ENCODE measurements at places on chromosomes 4 and X.

DNA sequence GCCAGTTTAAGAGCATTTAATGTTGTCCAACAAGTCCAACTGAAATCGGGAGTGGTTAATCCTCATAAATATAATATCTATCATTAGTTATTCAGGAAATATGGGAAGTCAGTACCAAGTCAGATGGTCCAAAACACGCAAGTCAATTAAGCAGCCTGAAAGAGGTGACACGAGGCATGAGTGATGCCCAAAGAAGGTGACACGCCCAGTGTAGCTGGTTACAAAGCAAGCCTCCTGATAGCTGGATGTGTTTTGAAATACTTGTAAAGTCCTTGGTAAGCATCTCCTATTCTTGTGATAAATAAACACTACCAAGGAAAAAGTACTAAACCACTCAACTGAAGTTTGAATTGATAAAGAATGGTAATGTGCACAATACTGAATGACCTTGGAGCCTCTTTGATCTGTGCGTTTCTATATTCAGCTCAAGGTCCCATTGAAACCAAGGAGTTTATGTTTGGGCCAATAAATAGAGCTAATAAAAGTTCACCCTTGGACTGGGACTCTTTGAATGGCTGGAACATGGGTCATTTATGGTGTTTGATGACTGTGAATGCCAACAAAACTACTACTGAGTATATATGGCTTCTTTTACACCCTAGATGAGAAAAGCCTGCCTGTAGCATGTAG, 93.2 kb upstream of the KLF3 start:
- DNase-seq = no peak

DNA sequence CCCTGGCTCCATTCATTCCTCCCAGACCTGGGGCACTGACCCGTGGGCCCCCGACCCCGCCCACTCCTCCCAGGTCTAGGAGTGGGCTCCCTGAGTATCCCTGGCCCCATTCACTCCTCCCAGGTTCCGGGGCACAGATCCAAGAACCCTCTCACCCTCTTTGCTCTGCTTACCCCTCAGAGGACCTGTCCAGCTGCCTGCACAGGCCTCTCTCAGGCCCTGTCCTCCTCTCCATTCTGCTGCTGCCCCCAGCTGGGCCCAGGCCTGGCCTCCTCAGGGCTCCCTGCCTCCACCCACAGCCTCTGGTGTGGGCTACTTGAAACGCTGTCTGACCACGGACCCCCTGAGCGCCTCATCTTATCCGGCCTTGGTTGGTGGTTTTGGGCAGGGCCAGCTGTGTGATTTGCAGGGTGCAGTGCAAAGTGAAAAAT, 217.7 kb upstream of the PSAPL1 start:
- DNase-seq = no peak

- no peak for DNase-seq
Measured at GRCh38 chrX:41468647-41469323, 21.6 kb downstream of the NYX start.

- no peak for DNase-seq
Measured at GRCh38 chrX:47608130-47608810, 11.4 kb downstream of the SYN1 start.

DNA sequence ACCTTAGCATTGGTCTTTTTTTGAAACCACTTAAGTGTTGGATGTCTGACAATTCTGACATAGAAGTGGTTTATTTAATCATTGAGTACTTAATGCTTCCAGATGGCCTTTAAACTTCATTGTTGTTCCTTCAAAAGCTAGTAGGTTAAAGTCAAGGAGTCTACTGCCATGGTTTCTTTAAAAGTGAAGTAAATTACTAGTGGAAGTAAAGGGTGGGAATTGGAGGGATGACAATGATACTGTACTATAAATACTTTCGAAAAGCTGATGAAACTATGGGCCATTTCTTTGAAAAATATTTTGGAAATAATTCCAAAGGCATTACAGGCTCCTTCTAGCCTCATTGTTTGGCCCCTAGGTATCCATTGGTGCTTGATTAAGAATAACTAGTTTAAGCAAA, 51.9 kb downstream of the ATP10D start:
- DNase-seq = no peak

DNA sequence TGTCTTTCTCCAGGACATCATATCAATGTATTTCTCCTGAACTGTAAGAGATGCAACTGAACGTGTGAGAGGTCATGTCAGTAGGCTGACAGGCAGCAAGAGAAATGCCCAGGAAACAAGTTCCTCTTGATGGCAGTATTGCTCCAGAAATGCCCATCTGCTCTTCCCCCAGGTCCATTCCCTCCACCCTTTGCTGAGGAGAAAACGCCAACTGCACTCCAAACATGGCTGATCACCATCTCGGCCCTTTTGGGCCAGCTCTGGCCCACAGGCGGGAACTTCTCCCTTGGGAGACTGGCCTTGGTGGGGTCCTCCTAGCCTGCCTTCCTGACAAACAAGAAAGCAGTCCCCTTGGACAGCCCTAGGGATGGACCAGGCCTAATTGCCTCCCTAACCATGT, 276.5 kb upstream of the AGTR2 start:
- peak; percentile 14 for DNase-seq

- no peak for DNase-seq
Measured at GRCh38 chrX:76893930-76894329, 466.4 kb downstream of the MAGEE1 start.

DNA sequence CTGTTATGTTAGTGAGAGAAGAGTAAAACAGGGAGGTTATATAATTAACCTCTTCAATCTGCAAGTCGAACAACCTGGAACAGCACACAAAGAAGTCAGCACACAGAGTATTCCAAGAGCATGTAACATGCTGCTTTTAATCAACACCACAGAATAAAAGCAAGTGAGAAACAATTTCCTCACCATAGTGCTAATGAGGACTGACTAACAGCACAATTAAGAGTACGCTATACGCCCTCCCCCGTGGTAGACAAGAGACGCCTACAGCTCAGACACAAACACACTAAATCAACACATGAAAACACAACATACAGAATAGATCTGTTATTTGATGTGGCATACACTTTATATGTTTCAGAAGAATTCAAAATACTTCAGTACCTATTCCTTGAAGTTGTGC, 103.0 kb downstream of the PPP3CA start:
- DNase-seq = no peak

- DNase-seq = peak; percentile 67
Measured at GRCh38 chrX:112270991-112271390, 188.4 kb upstream of the TRPC5 start.

GRCh38 chr4:104866809-104867208, 279.9 kb upstream of the TET2 start:
- no peak for DNase-seq

DNA sequence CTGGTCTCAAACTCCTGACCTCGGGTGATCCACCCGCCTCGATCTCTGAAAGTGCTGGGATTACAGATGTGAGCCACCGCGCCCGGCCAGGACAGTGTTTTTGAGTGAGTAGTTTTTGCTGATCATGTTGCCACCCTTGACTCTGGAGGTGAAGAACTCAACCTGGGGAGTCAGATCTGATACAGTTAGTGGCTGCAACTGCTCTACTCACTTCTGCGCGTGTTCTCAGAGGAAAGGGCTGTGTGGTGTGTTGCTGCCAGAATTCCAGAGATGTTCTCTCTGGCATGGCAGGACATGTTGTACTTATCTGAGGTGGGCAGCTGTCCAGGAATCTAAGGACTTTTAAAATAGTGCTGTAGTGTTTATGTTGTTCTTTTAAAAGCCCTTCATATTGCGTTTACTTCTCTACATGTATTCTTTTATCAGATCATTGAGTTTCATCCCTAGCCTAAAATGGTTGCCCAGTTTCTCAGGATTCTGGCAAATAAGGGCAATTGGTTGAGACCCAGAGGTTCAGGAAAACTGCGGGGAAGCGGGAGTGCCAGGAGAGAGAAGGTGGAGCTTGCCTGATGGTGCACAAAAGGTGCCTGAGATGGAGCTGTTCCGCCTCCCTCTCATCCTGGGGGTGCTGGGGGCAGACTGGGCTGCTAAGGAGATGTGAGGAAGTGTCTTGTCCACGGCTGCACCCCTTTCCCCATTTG, 97.7 kb downstream of the ARHGAP10 start:
- no peak for DNase-seq

- DNase-seq = no peak
Measured at GRCh38 chr4:1502976-1503375, 96.7 kb upstream of the NKX1-1 start.

DNA sequence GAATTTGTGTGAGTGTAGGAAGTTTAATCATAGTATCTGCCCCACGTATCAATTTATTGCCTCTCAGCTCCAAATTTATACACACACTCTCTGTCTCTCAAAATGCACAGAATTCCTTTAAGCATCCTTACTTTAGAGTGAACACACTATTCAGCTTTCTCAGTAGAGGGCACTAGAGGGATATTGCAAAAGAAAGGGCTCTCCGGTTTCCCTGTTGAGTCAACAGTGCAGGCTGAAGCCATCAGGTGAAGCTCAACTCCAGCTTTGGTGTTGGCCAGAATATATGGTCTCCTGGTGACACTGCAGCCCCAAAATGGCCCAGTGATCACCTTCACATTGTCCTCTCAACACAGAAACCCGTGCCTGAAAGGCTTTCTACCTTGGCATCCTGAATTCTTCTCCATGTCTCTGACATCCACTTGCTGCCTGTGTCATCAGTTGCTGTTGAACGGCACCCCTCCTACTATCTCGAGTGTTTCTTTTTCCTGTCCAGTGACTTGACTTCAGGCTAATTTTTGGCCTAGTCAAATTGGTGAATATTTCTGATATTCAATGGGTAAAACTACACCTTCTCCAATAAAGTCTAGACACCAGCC, 670.5 kb downstream of the GABRG1 start:
- DNase-seq = peak; percentile 72

GRCh38 chr4:65461781-65462180, 208.5 kb downstream of the EPHA5 start:
- no peak for DNase-seq

- no peak for DNase-seq
Measured at GRCh38 chrX:153401133-153401764, at the start of gene PNMA6E. PNMA6E (minus strand) TSS chrX:153401350; CDS start chrX:153398849, 2,501 bp downstream.
